ENCODE measurements at places on chromosomes 11 and 22. TPM values are rescaled to one million over a fixed set of nuclear protein-coding genes. Genes with fewer than 3 reads are reported as not detected.

- no peak for DNase-seq
Observed at GRCh38 chr11:104524254-104524653, 360.3 kb upstream of the PDGFD start.

- DNase-seq, result peak; percentile 91
Observed at GRCh38 chr11:100776212-100776896, 89.3 kb downstream of the ARHGAP42 start.

The LARGE2 gene
- 0.22 TPM for total RNA-seq

DNA sequence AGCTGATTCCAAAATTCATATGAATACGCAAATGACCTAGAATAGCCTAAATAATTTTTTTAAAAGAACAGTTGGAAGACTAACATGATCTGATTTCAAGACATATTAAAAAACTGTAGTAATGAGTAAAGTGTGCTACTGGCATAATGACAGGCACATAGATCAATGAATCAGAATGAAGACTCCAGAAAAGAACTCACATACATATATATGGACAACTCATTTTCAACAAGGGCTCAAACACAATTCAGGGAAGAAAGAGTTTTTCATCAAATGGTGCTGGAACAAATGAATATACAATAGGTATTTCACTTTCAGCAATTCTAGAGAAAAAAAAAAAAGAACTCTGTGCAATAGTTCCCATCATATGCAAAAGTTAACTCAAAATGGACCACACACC lies 33.7 kb downstream of the BTBD10 start:
- no peak for DNase-seq

DNA sequence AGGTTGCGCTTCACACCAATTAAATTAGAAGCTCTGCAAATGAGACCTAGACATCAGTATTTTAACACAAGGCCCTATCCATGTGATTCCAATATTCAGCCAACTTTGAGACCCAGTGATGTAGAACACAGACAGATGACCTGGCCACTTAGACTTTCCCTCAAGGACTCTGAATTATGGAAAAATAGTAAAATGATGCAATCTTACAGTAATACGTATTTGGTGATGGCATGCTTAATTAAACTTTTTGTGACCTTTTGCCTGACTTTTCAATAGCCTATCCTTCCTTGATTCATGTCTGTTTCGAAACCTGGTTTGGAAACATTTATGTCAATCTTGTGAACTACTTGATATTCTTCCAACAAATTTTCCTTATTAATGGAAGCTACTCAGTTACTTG lies 521.2 kb downstream of the KCNA4 start:
- no peak for DNase-seq

GRCh38 chr11:30317030-30317429 lies 5.9 kb upstream of the ARL14EP start:
- no peak for DNase-seq

GRCh38 chr11:33980897-33981296 lies 70.6 kb upstream of the CAPRIN1 start:
- no peak for DNase-seq

The DMC1 gene
- total RNA-seq, result 0.10 TPM

The OR51I1 gene
- not detected for total RNA-seq

DNA sequence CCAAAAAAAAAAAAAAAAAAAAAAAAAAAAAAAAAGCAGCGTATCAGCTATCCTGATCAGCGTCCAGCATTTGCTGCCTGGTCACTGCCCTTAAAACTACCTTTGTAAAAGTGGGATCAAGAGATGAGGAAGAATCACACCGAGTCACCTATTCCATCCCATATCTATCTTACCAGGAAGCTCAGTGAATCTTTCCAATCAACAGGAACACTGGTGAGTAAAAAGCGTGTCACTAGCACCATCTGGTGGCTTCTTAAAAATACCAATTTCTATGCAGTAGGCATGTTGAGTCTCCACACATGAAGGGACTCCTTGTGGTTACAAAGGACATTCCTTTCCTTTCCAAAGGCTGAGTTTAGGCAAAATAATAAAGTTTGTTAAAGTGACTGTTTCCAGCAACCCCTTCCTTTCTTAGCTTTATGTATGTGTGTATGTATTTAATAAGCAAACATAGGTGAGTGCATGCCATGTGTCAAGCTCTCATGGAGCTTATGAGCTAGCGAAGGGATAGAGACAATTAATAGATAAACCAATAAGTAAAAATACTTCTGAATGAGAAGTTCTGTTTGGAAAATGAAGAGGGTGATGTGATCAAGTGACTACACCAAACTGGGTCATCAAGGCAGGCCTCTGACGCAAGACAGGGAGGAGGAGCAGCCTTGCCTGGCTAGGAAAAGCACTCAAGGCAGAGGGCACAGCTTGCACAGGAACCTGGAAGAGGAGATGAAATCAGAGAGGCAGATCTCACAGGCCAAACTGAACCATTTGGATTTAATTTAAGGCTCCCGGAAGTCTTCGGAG lies 13.9 kb upstream of the TP53AIP1 start:
- DNase-seq, result peak; percentile 80

GRCh38 chr11:10208131-10208575 lies 85.9 kb downstream of the SBF2 start:
- DNase-seq, result peak; percentile 58

DNA sequence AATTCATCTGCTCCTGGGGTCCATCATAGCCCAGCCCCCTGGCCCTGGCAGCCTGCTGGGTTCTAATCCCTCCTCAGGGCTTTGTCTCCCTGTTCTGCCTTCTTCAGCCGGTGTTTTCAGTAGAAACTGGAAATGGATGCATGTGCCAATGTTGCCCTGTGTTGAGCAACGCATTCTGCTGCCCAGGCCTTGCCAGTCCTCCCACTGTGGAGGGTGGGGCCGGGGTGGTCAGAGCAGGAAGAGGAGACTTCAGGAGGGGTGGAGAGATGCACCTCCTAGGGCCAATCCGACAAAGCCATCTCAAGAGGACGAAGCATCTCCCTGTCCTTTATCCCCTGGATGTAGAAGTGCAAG lies 27.6 kb upstream of the ZBTB16 start:
- DNase-seq, result no peak

DNA sequence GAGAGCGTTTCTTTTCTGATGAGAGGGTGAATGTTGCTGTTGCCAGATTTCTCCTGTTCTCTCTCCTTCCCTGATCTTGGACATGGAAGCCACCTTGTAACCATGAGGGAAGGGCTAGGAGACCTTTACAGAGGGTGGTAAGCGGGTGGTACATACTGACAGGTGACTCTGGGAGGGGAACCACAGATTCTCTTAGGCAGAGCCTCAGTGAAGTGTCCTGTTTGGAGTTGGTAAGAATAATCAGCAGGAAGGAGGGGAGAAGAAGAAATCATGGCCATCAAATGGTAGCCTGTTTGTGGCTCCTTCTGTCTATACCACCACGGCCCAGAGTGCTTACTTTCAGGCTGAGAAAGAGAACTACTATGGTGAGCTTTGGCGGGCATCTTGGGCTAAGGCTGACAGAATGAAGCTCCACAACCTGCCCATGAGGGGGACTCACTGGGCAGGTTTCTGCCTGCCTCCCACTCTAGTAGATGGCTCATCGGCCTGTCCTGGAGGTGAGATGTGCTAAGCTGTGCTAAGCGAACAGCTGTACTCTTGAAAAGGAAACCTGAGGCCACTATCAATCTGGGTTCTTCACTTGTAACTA lies 55.3 kb upstream of the CLTCL1 start:
- no peak for DNase-seq

GRCh38 chr11:59272771-59273372 lies 60.1 kb upstream of the MPEG1 start:
- no peak for DNase-seq

Measured in M059J (cell line).